ENCODE measurements at places on chromosomes 11 and 22. TPM values are rescaled to one million over a fixed set of nuclear protein-coding genes. Genes with fewer than 3 reads are reported as not detected.

DNA sequence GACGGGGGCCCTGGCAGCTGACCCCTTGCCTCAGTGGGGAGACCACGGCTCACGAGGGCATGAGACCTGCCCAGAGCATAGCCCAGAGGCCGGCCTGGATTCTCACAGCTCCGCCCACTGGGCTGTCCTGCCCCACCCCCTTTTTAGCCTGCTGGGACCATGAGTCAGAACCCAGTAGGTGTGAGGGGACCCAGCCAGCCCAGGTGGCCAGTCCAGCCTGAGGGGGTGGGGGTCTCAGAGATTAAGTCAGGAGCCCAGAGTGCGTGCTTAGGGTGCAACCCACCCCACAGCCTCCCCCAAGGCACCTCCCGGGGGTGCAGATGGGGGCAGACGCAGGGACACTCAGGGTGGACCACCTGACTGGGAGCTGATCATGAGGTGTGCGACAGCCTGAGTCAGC, 40.1 kb upstream of the PPARA start:
- no peak for DNase-seq

DNA sequence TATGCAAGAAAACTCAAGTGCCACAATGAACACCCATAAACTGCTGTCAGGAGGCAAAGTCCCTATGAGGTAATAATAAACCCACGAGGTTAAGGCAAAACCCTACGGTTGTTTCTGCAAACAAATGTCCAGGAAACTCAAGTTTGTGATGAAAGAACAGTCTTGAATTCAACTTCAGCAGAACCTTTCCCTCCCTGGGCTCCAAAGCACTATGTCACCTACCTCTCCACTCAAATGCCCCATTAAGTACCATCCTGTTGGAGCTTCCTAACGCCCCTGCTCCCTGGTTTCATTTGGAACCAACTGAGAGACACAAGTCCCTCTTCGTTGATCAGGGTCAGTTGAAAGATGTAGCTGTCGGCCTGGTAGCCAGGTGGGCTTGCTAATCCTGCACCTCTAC, 2.6 kb upstream of the C11orf91 start:
- DNase-seq, result no peak

Gene OR52N2
- not detected for total RNA-seq

Gene OR52H1
- total RNA-seq, result 0.22 TPM

Gene BANF1
- 22.3 TPM for total RNA-seq
